ENCODE measurements at places on chromosomes 16 and 17. TPM values are rescaled to one million over a fixed set of nuclear protein-coding genes. Genes with fewer than 3 reads are reported as not detected.

Gene MLYCD
- 8.0 TPM for total RNA-seq

Gene PIRT
- not detected for total RNA-seq

Gene PDIA2
- 0.78 TPM for total RNA-seq

Gene KRTAP3-2
- total RNA-seq = not detected

Gene GHDC
- 7.3 TPM for total RNA-seq

Gene C16orf96
- total RNA-seq = 3.6 TPM

Gene TBC1D3L
- 14.9 TPM for total RNA-seq

Gene CIITA
- total RNA-seq = not detected

Gene SNX20
- total RNA-seq = not detected

Gene CAVIN1
- total RNA-seq = 47.7 TPM

Gene BRD7
- total RNA-seq = 54.2 TPM

Gene ABCC12
- total RNA-seq = 0.07 TPM

Gene KRTAP16-1
- total RNA-seq = not detected

Gene ZNF597
- 2.1 TPM for total RNA-seq

Gene HLF
- 0.74 TPM for total RNA-seq

Gene SEZ6L2
- 13.9 TPM for total RNA-seq

Gene TEX14
- total RNA-seq = 0.25 TPM

Gene HOXB1
- total RNA-seq = 5.9 TPM

Gene NOTUM
- total RNA-seq = 7.4 TPM

Gene SLC12A3
- total RNA-seq = not detected

Gene ARHGAP44
- 7.1 TPM for total RNA-seq

Gene SLC52A1
- not detected for total RNA-seq

Gene KRTAP1-5
- total RNA-seq = not detected

Gene ACE
- total RNA-seq = 2.1 TPM

Gene STH
- not detected for total RNA-seq

Gene KCTD5
- total RNA-seq = 32.9 TPM

Gene PSMC3IP
- 6.6 TPM for total RNA-seq

Gene GINS3
- 9.3 TPM for total RNA-seq

Gene KRT13
- total RNA-seq = not detected

Gene OR1A1
- not detected for total RNA-seq

Gene KCNH6
- 0.06 TPM for total RNA-seq
